CD4-positive, alpha-beta T cell treated with Interleukin-4 for 1 hour (primary cell): ENCODE measurements at places on chromosomes 13 and 19.
A peak's percentile ranks its signal among the peaks of the same experiment; 100 is the strongest.

DNA sequence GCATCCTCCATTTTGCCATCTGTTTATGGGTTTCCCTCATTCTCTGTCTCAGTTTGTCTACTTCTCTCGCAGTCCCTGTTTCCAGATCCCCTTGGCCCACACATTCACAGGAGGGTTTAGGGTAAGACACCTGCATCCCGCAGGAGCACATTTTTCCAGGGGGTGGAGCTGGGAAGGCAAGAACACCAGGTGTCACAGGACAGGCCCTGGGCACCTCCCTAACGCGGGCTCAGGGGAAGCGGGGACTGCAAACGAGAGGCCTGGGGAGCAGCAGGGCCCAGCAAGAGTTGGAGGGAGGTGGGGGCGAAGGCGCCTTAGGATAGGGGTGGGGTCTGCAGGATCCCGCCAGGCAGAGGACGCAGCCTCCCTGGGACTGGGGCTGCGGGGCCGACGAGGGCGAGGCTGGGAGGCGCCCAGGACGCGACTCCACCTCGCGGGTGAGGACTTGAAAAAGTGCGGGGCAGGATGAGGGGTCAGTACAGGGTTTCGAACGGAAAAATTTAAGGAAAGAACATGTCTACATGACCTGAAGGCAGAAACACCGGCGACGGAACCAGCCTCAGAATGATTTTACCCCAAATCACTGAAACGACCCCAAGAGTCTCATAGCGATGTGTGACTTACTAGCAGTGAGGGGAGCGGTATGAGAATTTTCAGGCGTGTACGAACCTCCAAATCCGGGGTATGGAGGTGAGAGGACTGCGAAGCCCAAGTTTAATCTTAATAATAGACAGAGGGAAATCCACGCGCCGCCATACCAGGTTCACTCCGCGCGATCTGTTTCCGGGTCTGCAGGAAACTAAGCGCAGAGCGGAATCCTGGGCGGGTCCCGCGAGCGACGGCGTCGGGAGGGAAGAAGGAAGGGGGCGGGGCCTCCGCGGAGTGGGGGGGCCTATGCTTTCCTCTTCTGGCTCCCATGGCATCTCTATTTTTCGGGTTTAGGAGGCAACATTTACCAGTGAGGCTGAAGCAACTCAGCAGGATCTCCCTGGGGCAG lies 7.1 kb upstream of the ERVV-2 start:
- DNase-seq = no peak

GRCh38 chr13:111394211-111394922 lies 73.9 kb downstream of the TEX29 start:
- no peak for DNase-seq

GRCh38 chr13:43661161-43661830 lies 125.5 kb downstream of the ENOX1 start:
- DNase-seq = no peak

DNA sequence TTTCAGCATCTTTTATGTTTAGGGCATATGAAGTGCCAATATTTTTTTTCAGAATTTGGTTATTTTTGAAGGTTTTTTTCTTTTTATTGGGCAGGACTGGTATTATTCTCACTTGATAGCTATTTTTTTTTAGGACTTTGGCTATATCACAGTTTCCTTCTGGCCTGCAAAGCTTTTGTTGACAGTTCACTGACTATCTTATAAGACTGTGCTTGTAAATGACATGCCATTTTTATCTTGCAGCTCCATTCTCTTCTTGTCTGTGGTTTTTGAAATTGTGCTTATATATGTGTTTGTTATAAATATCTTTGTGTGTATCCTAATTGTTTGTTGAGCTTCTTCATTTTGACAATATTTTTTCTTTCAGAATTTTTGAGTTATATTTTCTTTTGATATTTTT lies 26.4 kb upstream of the ZNF431 start:
- no peak for DNase-seq

DNA sequence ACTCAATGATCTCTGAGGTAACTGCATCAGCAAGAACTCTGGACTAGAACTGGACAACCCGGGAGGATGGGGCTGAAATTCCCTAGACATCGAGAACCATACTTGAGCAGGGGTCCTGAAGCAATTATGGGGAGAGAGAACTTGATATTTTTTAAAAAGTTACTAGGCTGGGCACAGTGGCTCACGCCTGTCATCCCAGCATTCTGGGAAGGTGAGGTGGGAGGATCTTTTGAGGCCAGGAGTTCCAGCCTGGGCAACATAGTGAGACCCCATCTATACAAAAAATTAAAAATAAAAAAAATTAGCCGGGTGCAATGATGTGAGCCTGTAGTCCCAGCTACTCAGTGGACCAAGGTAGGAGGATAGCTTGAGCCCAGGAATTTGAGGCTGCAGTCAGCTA lies 2.3 kb upstream of the DNAJB1 start:
- DNase-seq = no peak

- no peak for DNase-seq
These were observed 24.3 kb downstream of the RCBTB1 start for GRCh38 chr13:49561062-49561410.

DNA sequence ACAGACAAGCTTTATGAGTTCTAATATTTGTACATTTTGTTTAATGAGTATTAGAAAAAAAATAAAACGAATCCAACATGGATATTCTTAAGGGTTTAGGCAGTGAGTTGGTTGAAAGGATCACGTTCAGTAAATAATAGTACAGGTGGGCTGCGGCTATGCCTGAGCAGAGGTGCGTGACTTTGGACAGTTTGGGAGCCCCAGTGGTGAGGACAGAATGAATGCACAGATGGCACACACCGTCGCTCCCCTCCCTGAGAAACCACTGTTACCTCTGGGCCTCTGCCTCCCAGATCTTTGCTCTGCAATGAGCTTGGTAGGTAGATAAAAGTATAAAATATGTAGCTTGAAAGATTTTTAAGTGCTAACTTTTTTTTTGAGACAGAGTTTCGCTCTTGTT lies 153.3 kb downstream of the SIPA1L3 start:
- no peak for DNase-seq

GRCh38 chr13:70172946-70173597 lies 64.8 kb upstream of the KLHL1 start:
- DNase-seq = no peak

DNA sequence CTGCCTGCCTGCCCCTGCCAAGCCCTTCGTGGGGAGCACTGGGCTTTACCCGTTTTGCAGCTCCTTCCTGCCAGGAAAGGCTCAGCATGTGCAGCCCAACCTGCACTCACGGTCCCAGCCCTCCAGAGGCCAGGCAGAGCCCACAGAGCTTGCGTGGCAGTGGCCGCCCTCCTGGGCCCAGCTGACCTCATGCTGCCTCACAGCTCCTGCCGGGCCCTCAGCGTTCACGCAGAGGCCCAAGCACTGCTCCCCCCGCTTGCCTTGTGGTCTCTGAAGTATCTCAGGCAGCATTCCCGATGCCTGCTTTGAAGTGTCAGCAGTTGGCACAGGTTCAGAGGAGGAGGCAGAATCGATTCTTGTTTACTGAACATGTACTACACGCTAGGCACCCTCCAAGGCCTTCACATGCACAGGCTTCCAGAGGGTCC lies 32.5 kb downstream of the CAPN12 start:
- no peak for DNase-seq

GRCh38 chr19:39171479-39172465 lies 25.0 kb upstream of the NCCRP1 start:
- no peak for DNase-seq

DNA sequence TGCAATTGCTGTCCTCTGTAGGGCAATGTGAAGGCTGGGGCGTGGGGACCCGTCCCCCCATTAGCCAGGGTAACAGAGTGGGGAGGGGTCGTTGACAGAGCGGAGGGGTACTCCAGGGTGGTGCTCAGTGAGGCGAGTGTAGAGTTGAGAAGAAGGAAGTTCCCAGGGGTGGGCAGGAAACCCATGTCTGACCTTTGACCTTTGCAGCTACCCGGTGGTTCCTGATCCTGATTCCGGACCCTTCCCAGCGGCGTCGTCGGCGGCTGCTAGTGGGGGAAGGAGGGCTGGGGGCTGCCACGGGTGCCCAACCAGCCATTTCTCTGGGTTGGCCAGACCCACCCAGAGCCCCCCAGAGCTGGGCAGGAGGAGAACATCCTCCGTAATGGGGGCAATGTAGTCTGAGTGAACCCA lies 2.1 kb upstream of the PLVAP start:
- no peak for DNase-seq

GRCh38 chr13:97327086-97327485 lies 105.0 kb downstream of the MBNL2 start:
- DNase-seq = no peak

DNA sequence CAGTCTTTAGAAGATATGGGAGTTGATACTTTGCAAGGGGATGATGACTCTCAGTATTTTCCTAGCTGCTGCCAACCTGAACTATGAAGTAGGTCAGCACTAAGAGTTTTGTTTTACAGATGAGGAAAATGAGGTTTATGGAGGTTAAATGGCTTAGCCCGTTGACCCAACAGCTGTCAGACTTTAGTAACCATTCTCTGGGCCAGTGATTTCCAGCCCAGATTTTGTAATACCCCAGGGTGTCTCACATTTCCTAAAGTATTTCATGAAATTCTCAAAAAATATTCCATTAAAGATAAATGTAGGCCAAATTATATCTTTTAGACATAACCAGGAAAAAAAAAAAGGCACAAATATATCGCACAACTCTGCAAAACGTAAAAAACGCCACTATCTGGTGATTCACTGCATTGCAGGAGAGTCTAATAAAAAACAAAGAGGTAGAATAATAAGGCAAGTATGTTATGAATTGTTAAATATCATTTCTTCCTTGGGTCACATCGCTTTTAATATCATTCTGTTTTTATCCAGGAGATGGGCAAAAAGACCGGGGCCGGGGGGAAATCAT lies 112.5 kb downstream of the DACH1 start:
- no peak for DNase-seq

- DNase-seq = peak; percentile 63
These were observed 2.8 kb downstream of the JSRP1 start for GRCh38 chr19:2253106-2254063.

DNA sequence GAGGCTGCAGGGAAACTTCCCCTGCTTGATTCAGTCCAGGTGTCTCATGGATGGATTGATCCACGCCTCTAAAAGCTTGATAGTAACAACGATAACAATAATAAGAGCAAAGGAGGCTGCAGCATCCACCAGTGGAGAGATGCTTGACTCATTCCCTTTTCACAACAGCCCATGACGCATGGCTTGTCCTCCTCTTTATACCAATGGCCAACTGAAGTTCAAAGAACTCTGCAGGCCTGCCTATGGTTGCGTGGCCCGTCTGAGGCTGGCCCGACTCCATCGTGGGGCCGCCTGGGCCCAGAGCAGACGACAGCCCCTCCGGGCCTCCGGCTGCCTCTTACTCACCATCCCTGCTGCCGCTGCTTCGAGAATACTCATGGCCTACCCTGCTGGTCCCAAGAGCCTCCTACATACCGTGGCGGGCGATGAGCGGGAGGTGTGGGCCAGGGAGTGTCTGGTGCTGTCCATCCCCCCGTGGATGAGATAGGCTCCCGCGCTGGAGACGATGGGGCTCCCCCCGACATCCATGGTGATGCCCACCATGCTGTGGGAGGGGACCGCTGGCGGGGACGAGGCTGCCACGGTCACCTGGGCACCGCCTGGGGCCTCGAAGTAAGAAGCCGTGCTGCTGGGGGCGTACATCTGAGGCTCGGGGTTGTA lies 61.8 kb upstream of the RANBP3 start:
- DNase-seq = no peak

DNA sequence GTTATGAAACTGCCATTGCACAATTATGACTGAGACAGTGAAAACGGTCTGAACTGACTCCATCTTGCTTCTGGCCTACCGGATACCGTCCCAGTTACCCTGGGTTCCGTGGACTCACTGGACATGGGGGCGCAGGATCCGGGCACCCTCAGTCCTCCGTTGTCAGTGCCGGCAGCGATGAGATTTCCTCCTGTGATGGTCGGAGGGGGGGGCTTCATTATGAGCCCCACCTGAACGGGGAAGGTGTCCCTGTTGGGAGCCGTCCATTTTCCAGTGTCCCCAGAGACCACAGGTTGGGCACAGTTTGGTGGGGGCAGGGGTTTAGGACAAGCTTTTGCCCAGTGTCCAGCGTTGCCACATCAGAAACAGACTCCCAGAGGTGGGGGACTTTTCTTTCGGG lies 23.4 kb downstream of the TMEM255B start:
- DNase-seq = no peak

- DNase-seq = no peak
These were observed 7.6 kb upstream of the RSPH6A start for GRCh38 chr19:45822716-45823115.

DNA sequence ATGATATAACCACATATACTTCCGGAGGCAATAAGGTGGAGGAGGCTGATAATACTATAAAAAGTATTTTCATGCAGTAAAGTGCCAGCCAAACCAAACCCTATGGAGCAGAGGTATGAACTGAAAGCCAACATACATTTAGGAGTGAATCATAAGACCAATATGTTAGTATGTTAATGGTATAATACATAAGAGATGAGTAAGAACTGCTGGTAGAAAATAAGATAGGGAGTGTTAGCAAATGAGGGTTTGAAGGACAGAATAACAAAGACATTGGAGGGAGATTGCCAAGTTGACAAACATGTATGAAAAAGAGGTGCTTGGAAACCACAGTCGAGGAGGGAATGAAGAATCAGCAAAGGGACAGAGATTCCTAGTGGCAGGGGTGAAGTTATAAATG lies 10.8 kb downstream of the ENOX1 start:
- DNase-seq = no peak

DNA sequence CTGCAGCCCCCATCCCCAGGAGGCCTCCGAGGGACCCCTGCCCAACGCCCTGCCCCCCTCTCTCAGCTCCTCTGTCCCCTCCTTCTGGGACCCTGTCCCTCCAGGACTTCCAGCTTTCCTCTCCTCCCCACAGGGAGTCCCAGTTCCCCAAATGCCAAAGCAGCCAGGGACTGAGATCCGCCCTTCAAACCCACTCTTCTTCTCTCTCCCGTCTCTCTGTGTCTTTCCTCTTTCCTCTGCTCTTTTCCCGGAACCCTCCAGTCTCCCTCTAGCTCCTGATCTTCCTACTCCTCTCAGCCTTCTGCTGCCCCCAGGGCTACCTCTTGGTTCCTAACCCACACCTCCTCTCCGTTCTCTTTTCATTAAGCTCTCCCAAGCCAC lies 377 bp downstream of the CA11 start:
- no peak for DNase-seq

DNA sequence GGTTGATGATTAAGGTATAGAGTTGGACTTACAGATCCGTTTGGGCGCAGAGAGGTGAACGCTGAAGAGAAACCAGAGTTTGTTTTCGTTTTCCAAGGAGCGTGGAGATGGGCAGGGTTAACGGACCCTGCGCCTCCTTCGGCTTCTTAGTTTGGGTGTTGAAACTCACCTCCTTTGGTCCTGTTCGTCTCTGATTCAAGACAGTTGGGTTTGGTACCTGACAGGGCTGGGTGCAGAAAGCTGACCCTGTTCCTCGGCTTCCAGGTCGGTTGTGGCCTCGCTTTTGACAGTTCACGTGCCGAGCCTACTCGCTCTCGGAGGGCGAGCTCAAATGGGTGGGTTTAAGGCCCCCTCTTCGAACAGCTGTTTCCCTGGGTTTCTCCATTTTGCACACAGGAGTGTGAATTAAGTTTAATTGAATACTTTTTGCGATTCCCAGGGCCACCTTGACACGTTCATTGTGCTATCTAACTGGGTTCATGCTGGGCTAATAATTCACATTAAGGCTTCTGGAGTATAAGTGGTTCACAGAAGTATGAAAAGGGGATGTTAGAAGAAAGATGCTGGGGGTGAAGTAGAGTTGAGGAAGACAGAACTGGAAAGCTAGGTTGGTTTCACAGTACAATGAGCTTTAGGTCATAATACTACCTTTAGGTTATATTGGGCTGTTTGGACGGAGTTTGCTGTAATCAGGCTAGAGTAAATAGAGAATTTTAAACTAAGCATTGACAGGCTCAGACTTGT lies 638 bp downstream of the USPL1 start:
- no peak for DNase-seq
